Foreskin keratinocyte (primary cell): ENCODE measurements at places on chromosomes 7 and 10.

DNA sequence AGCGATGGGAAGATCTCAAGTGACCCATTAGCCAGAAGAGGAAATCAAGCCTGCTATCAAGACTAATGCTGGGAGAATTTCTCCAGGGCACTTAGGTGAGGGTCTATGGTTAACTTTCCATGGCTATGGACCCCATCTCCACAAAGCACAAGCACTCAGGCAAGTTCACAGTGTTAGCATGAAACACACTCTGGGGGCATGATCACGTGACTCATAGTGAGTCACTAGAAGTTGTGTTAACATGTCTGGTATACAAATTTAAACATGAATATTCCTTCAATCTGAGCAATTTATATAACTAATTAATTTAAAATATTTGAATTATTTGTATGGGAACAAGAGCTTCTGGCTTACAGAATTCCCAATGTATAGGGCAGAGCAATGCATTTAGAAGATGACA lies 131.8 kb downstream of the FAM204A start:
- peak; percentile 60 for DNase-seq

- no peak for DNase-seq
These were observed 607.6 kb downstream of the KCNMA1 start for GRCh38 chr10:77029777-77030717.

DNA sequence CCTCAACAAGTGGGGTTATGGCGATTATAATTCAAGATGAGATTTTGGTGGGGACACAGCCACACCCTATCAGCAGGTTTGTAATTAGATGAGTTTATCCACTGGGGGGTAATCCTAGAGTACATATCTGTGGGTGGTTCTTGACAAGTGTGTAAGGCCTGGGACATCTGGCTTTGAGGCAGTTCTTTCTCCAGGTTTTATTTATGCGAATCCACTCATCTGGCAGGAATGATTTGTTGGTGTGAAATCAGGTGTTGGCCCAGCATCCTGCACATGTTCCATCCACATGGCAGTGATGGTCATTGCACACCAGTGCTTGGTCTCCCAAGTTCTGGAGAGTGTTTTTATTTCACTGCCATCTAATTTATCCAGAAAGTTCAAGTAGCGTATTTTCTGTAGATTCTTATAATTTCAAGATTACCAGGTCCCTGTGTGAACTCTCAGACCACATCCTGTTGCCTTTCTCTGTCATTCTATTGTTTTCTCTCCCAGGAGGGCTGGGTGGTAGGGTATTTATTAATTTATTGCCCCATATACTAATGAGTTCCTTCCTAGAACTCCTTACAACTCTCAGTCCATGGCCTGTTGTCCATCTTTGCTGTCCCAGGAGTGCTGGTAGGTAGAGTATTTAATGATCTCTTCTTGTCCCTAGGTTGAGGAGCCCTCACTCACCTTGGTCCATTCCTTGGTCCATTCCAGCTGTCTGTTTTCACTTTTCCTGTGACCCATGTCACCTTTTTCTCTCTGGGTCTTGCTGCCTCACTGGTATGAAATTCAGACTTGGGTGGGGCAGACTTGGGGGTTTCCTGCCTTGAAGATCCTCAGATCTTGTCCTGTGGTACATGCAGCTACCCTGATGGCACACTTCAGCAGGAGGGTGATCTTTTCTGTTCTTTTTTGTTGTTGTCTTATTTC lies 10.4 kb downstream of the RALA start:
- no peak for DNase-seq

- DNase-seq, result no peak
These were observed 40.3 kb downstream of the PDZD8 start for GRCh38 chr10:117334926-117335325.

- DNase-seq, result no peak
These were observed 3.7 kb downstream of the ZSWIM8 start for GRCh38 chr10:73788864-73789658.

- no peak for DNase-seq
These were observed 39.9 kb upstream of the DUSP5 start for GRCh38 chr10:110457851-110458250.

DNA sequence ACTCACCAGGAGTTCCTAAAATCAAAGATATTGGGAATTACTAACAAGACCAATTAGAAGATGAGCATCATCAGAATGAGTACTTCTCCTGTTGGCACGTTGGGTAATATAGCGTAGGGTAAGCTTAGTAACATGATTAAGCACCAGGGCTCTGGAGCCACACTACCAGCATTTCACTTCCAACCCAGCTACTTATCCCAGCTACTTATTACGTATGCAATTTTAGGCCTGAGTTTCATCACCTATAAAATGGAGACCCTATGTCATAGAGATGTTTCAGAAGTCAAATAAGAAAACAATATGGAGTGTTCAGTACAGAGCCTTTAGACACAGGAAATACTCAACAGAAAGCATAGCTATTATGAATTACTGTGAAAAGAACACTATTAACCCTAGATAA lies 19.0 kb downstream of the GDI2 start:
- no peak for DNase-seq

GRCh38 chr7:33423646-33424020 lies 294.3 kb downstream of the BBS9 start:
- no peak for DNase-seq

GRCh38 chr10:88382699-88383098 lies 200.4 kb downstream of the RNLS start:
- DNase-seq, result no peak

GRCh38 chr10:21057989-21058388 lies 160.9 kb upstream of the NEBL start:
- no peak for DNase-seq

GRCh38 chr10:21464134-21464533 lies 61.3 kb downstream of the SKIDA1 start:
- DNase-seq, result peak; percentile 20

DNA sequence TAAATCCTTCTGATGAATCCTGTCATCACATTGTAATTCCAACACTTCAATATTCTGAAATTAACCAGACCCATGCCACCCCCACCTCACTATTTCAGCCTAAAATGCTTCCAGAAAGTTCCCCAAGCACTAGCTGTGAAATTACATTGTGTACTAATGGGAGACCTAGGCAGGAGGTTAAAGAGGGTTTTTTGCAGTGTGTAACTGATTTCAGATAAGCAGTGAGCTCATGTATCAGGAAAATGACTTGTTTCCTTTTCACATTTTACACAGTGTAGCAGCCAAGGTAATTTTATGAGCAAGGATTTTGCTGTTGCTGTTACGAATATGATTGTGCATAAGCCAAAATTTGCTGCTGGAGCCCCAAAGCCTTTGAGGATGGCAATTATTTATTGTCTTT lies 129.0 kb downstream of the INHBA start:
- no peak for DNase-seq

DNA sequence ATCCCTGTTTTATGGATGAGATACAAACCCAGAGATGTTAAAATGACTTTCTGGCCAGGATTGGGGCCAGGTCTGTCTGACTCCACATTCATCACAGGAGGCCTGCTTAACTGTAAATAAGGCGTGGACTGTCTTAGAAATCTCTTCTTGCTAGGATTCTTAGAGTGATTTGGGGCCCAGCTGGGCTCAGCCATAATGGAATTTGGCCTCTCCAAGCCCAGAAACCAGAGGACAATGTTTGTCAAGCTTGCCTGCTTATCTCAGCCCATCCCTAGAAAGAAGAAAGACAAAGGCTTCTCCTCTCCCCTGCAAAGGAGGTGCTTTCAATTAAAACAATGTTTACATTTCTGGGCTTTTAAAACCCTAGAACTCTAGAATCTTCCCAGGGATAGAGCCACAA lies 2.9 kb downstream of the HABP2 start:
- no peak for DNase-seq

DNA sequence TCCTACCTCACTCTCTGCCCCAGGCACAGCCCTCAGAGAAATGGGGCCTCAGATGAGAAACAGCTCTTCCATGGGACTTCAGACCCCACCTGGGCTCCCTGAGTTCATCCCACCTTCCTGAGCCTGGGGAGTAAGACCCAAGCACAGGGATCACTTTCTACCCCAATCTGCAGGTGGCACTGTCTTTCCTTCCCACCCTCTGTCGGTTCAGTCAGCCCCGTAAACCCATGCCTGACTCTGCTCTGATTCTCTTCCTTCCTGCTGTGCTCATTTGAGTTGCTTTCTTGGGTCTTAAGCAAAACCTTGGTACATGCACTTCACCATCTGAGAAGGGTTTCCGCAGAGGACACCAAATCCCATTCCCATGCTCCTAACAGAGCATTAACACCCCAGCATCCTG lies 306.4 kb upstream of the CDC14C start:
- no peak for DNase-seq

GRCh38 chr10:75008952-75009351 lies 102.5 kb upstream of the SAMD8 start:
- DNase-seq, result no peak

DNA sequence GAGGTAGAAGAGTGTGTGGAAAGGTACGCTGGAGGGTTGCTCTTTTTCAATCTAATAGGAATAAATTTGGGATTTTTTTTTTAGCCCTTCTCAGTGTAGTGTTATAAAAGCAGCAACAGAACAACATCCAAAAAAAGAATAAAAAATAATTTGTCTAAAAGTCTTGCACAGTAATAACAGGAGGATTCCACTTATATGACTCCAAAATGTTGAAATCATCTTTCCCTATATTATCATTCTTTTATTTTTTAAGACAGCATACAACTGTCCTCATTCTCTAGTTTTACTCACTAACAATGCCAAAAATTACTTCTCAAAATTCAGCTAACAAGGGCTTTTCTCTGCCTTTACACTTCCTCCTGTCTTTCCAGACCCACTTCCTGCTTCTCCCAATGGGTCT lies 27.8 kb downstream of the IL2RA start:
- no peak for DNase-seq

- DNase-seq, result no peak
These were observed 12.2 kb downstream of the PLAC9 start for GRCh38 chr10:80144696-80145131.

GRCh38 chr7:102182016-102182415 lies 104.7 kb upstream of the SH2B2 start:
- no peak for DNase-seq

DNA sequence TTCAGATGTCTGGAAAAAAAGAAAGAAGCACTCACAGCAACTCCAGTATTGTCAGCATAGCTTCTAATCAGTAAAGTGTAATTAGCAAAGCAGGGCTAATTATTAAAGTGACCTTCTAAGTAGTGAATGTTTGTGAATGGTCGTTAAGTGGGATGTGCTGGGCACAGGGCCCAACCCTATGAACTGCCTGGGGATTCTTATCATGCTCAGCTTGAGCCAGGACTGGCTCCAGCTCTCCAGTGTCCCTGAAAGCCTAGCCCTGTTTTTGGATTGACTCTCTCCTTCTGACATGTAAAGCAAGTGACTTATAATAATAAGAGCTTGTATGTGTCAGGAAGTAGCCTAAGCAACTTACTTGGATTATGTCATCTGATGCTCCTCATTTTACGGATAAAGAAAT lies 9.5 kb upstream of the TBX20 start:
- no peak for DNase-seq

DNA sequence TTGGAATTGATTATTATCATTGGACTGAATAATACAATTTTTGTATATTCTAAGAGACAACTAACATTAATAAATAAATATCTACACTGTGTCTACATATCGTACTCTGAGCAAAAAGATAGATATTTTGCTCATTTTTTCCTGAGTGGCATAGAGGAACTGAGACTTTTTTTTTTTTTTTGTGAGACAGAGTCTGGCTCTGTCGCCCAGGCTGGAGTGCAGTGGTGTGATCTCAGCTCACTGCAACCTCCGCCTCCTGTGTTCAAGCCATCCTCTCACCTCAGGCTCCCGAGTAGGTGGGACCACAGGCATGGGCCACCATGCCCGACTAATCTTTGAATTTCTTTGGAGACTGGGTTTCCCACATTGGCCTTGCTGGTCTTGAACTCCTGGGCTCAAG lies 14.0 kb downstream of the KMT2E start:
- DNase-seq, result no peak
